Umbilical cord (tissue), 2 donors: ENCODE measurements at places on chromosomes 7 and 10. TPM values are rescaled to one million over a fixed set of nuclear protein-coding genes. Genes with fewer than 3 reads are reported as not detected.

DNA sequence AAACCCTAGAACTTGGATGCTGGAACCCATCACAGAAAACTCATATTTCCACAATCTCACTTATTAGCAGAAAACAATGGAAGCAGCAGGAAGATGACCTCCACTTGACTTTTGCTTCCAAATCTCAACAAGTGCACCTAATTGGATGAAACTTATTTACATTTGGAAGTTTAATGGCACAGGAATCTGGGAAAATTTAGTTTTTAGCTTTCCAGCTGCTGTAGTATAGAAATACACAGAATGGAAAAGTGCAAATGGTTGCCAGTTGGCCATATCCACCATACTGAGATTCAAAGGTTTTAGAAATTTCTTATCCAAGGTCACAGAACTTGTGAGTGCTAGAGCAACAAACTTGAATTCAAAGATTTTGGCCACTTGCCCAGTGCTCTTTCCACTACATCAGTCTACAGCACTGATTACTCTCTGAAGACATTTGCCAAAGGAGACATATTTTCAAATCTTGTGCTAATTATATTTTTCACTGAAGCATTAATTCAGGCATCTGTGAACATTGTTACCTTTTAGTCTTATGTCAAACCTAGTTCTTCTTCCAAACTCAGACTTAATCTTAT is 9.3 kb upstream of the AHR start:
- DNase-seq, result peak; percentile 58

Gene PDE6C
- 1.2 TPM for total RNA-seq

DNA sequence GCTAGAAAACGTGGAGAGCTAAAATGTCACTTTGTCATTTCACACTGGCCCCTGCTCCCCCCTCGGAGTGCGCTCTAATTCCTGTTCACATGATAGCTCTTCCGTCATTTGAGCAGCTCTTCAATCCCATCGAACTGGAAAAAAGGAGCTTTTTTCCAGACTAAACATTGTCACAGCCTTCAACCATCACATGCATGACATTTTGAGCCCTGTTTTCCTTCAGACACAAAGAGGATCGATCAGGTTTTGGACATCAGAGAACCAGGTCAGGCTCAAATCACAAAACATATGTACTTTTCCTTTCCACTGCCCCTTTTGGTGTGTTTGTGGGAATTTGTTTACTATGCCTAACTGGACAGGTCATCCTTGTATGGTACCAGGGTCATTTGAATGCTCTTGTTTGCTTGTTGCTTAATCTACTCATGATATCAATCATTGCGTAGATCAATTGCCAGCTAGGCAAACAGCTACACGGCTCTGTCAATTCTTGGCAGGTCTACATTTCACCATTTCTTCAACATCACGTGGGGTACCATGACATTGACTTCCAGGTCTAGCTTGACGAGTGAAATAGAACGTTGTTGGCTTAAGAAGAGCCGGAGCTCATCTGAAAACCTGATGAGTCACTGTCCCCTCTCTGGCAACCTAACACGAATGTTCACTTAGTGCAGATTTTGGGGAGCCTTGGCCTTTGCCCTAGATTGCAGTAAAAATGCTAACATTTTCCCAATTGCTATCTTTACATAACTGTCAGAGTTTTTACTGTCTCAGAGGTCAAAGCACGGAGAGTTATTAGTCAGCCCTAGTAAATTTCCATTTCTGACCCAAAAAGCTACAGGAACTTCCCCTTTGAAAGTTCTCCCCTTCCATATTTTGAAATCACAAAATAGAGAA is 87.3 kb downstream of the LYZL2 start:
- no peak for DNase-seq

DNA sequence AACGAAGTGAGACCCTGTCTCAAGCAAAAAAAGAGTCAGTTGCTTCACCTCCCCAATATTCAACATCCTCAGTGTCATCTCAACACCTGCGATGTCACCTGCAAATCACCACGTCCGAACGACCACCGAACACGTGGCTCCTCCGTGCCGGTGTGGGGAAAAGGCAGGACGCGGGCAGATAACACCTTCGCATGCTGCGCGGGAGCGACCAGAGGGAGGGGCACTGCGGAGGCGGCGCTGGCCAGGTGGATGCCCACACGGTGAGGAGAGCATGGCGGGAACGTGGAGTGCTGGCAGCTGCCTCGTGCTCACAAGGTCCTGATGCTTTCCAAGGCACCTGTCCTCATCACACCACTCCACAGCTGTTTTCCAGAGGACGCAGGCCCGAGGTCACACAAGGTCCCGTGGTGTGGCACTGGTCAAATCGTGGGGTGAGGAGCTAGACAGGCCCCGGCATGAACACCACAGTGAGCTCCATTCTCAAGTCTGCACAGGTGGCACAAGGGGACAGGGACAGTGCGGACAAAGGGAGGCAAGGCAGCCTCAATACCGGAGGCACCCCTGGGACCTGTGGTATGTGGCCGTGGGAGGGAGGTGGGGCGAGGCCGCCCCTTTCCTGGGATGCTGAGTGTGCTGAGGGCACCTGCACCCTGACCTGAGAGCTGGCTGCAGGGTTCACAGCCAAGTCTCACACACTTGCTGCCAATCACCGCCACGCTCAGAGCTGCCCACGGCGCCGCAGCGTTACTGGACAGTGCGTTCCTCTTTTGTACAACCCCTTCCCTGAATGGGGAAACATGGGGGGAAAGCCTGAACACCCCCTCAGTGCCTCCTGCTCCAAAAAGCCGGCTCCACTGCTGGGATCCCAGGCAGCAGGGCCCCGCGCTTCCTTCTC is 13.0 kb downstream of the TUBGCP2 start:
- DNase-seq, result no peak

DNA sequence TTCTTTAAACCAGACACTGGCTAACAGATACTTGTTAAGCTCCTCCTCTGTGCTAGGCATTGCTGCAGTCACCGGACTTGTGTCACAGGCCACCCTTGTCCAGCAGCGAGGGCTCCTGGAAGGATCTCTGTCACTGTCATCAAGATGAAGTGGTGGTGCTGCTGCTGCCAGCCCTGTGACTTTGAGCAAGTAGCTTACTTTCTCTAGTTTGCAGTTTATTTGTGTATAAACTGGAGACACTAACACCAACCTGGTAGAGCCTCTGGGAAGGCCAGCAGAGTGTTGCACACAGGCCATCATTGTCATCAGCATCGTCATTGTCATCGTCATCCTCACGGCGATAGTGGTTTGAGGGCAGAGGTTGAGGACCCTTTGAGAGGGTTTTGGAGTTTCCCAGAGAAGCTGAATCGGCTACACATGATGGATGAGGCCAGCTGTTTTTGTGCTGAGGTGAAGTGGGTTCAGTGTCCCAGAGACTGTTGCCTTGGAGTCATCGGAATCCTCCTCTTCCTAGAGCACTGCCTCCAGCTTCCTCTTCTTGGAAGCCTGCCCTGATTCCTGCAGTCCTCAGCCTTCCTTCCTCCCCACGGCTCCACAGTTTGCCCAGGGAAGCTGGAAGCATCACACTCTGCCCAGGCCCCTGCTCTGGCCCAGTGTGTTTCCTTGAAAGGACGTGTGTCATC is 128.4 kb downstream of the GRK5 start:
- DNase-seq, result no peak

DNA sequence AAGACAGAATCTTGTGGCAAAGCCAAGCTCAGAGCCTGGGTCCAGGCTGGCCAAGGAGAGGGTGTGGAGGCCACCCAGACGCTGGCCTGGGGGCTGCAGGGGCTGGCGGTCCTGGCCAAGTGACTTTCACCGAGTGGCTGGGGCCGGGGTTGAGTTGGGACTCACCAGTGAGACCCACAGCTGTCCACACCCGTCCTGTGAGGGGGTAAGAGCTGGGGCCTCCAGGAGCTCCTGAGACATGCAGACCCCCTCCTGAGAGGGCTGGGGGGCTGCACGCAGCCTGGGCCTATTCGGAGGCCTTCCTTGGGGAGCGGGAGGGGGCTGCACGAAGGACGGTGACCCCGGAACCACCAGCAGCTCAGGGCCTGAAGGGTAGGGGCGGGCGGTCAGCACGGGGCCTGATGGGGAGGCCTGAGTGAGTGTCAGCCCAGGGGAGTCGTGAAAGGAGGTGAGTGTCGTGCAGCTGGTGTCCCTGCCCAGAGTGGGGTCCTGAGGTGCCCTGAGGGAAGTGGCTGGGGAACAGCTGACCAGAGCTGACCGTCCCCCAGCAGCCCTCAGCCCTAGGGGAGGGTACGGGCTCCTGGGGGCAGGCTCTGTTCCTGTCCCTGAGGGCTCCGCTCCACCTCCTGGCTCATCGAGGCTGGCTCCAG is 100.9 kb downstream of the FOXL3 start:
- DNase-seq, result no peak

Gene GRID1
- 7.2 TPM for total RNA-seq

- no peak for DNase-seq
Measured at GRCh38 chr7:100486753-100487446, 3.2 kb downstream of the NYAP1 start.

Gene VWDE
- total RNA-seq, result 13.0 TPM

DNA sequence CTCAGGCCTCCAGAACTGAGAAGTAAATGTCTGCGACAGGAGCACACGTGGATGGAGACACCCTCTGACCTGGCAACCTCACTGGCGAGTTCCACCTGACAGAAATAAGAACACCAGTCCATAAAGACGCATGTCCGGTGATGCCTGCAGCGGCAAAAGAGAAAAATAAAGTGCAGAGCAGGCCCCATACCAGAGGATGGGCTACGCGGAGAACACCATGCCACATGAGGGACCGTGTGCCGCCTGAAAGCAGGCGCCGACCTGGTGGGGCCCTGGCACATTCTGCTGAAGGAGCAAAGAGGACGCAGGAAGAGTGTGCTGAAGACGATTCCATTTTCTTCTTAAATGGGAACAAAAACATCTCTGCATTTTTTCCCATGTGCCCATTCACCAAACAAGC is 105.0 kb downstream of the VIPR2 start:
- no peak for DNase-seq

Gene OPN4
- total RNA-seq, result 0.48 TPM

Gene RPEL1
- 3.9 TPM for total RNA-seq

DNA sequence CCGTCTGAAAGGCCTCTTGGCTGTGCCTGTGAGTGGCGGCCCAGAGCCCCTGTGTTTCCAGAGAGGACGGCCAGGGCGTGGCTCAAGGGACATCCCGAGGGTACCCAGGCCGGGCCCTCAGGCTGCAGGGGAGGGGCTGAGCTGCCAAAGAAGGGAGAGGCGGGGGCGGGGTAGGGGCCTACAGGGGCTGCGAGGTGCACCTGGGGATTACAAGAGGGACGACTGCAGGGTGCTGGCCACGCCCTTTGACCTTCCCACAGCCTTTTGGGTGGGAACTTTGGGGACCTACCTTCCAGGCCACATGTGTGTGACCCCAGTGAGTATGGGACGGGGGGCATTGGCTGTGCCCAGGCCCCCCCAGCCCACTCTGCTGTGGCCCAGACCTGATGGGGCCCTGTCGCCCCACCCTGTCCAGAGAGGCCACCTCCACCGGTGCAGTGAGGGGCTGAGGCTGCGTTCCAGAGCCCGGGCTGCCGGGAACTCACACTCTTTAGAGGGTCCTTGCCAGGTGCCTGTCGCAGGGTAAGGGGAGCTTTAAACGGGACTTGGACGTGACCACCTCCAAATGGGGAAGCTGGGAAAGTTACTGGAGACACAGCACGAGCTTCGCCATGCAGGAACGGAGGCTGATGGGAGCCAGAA is 19.0 kb upstream of the NKX6-2 start:
- DNase-seq, result no peak

DNA sequence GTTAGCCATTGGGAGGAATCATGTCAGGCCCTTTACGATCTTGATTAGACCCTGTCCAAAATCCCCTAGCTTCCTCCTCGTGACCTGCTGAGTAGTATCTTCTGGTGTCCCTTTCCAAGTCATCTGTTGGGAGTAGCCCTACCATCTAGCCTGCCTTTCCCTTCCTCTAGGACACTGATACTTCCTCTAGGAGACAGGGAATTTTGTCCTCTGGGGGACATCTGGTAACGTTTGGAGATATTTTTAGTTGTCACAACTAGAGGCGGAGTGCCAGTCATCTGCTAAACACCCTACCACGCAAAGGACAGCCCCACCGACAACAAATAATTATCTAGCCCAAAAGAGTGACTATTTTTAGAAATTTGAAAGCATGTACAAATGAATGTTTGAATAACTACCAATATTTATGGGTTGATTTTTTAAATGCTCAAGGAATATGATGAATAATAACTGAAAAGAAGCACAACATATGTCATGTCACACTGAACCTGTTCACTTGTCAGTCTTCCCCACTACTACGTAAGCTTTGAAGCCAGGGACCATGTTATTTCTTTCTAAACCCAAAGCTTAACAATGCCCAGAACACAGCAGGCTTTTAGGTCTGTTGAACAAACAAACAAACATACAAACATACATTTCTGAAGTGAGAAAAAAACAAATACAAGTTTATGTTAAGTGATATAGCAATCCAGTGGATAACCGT is 105.9 kb downstream of the ARHGAP12 start:
- DNase-seq, result no peak

Gene NAT16
- 1.2 TPM for total RNA-seq

Gene TMEM229A
- total RNA-seq, result 0.48 TPM

Gene VWA2
- 2.2 TPM for total RNA-seq

DNA sequence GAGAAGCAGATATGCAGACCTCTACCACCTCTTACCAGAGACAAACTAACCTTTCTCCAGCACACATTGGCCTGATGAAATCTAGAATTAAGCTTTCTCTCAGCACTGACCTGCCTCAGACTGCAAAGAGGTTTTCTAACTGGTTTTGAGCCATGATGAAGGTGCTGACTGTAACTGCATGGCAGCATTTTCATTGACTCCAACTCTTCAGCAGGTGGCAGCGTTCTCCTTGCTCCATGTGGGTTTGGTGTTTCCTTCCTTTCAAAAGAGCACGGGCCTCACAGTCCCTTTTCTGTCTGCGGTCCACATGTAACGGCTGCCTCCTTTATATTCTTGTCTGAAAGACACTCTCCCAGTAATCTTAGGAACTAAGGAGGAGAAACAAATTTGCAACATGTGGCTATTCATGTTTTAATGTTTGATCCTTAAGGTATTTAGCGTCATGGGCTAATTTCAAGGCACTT is 12.6 kb downstream of the KLLN start:
- peak; percentile 71 for DNase-seq

DNA sequence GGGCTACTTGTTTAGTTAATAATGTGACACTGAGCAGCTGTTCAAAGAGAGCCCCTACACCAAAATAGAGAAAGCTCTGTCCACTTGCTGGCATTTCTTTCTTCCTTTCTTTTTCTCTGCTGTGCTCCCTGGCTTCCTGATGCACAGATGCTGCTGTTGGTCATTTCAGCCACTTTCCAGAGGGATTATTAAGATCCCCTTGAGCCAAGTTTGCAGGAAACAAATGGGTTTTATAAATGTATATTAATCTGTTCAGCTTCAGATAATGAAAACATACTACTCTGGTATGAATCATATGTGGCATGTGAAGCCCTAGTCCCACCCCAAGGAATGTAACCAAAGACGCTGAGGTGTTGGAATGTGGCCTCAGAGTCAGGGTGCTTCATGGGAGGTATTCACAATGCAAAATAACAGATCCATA is 638.2 kb upstream of the FZD8 start:
- DNase-seq, result peak; percentile 46

Gene ASIC3
- 2.2 TPM for total RNA-seq

Gene WDR86
- 34.7 TPM for total RNA-seq

DNA sequence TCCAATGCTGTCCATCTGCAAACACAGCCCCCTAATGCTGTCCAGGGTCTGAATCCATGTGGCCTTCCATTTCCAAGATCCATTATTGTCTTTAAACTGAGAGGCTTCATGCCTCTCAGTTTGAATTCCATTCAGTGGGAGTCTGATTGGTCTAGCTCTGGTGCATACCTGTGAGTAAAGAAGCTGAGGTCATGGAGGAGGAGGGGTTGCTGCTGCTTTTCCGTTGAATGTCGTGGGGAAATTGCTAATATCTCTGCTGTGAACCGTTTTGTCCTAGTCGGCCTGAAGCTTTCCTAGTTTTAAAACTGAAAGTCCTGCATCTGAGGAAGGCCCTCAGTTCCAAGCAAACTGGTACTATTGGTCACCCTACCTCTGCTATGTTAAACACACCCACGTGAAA is 17.7 kb downstream of the SH2D4B start:
- DNase-seq, result no peak
